NCI-H1417 treated with DMSO at 0.1 percent for 48 hours (cell line): ENCODE measurements at places on chromosomes 11 and 22.

GRCh38 chr11:79432138-79432537 is 8.7 kb downstream of the TENM4 start:
- no peak for DNase-seq

- DNase-seq, result no peak
Measured at GRCh38 chr22:11627436-11627797, 3900.6 kb upstream of the OR11H1 start.

- no peak for DNase-seq
Measured at GRCh38 chr11:82811369-82811768, 77.7 kb upstream of the FAM181B start.

DNA sequence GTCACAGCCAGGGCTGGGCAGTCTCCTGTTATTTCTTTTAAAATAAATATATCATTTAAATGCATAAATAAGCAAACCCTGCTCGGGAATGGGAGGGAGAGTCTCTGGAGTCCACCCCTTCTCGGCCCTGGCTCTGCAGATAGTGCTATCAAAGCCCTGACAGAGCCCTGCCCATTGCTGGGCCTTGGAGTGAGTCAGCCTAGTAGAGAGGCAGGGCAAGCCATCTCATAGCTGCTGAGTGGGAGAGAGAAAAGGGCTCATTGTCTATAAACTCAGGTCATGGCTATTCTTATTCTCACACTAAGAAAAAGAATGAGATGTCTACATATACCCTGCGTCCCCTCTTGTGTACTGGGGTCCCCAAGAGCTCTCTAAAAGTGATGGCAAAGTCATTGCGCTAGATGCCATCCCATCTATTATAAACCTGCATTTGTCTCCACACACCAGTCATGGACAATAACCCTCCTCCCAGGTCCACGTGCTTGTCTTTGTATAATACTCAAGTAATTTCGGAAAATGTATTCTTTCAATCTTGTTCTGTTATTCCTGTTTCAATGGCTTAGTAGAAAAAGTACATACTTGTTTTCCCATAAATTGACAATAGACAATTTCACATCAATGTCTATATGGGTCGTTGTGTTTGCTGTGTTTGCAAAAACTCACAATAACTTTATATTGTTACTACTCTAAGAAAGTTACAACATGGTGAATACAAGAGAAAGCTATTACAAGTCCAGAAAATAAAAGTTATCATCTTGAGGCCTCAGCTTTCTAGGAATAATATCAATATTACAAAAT is 13.4 kb downstream of the OR51B4 start:
- no peak for DNase-seq

GRCh38 chr11:134554861-134555260 is 142.8 kb upstream of the B3GAT1 start:
- DNase-seq, result no peak

DNA sequence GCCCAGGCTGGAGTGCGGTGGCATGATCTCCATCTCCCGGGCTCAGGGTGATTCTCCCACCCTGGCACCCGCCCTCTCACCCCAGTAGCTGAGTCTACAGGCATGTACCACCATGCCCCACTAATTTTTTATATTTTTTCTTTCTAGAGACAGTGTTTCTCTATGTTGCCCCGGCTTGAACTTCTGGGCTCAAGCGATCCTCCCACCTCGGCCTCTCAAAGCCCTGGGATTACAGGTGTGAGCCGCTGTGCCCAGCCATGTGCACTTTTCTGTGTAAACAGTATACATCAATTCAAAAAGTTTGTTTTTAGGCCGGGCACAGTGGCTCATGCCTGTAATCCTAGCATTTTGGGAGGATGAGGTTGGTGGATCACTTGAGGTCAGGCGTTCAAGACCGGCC is 14.7 kb downstream of the GRIK4 start:
- DNase-seq, result no peak

DNA sequence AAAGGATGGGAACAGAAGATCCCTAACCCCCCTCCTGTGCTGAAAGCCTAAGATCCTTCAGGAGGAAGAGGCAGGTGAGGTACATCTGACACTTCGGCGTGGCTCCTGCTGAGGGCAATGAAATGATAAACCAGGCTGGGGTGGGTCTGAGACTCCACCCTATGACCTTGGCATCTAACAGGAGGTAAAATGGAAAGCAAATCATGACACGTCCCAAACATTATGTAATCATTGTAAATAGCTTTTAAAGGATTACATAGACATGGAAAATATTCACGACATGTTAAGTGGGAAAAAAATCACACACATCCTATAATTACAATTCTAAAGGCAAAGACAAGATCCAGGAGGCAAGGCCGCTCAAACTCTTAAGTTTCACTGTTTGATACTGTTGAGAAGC is 70.5 kb downstream of the LINC01488 start:
- DNase-seq, result no peak

GRCh38 chr22:49573109-49573765 is 254.4 kb downstream of the BRD1 start:
- no peak for DNase-seq

GRCh38 chr11:126646701-126647557 is 291.4 kb downstream of the ST3GAL4 start:
- DNase-seq, result no peak
